Right forelimb (tissue), 1 donor: ENCODE measurements at places on chromosomes 11 and 22.

- DNase-seq = no peak
Measured at GRCh38 chr11:32196137-32196536, 105.3 kb downstream of the RCN1 start.

DNA sequence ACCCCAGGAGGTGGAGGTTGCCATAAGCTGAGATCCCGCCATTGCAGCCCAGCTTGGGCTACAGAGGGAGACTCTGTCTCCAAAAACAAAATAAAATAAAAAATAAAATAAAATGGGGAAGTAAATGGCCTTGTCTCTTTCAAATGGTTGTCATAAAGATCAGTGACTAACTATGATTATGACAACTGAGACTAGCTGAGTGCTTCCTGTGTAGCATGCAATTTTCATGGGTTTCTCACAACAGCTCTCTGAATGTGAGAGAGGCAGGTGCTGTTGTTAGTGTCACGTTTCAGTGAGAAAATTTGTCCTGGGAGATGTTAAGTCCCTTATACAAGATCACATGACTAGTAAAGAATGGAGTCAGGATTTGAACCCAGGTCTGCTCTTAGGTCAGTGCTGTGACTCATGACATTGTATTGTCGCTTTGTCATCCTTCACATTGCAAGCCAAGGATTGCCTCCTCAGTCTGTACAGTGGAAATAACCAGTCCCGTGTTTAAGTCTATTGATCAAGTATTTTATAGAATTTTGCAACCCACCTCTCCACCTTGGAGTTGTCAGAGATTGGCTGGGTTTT is 163.3 kb upstream of the CCDC90B start:
- DNase-seq = no peak

- no peak for DNase-seq
Measured at GRCh38 chr22:39947220-39948216, 12.7 kb upstream of the TMA7B start.

DNA sequence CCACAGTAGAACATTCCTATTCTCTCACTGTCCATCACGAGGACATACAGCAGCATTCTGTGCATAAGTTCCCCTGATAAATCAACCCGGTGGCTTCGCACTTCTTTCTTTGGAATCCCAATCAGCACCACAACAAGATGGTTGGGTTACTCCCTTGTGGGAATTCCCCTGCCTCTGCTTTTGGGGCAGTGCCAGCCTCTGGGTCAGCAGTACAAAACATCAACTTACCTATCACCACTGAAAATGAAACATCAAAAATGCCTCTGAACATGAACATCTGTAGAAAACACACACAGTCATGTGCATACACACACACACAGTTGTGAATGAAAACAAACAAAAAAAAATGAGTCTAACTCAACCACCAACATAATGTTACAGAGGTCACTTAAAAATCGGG is 79.3 kb downstream of the KCNA4 start:
- DNase-seq = no peak

DNA sequence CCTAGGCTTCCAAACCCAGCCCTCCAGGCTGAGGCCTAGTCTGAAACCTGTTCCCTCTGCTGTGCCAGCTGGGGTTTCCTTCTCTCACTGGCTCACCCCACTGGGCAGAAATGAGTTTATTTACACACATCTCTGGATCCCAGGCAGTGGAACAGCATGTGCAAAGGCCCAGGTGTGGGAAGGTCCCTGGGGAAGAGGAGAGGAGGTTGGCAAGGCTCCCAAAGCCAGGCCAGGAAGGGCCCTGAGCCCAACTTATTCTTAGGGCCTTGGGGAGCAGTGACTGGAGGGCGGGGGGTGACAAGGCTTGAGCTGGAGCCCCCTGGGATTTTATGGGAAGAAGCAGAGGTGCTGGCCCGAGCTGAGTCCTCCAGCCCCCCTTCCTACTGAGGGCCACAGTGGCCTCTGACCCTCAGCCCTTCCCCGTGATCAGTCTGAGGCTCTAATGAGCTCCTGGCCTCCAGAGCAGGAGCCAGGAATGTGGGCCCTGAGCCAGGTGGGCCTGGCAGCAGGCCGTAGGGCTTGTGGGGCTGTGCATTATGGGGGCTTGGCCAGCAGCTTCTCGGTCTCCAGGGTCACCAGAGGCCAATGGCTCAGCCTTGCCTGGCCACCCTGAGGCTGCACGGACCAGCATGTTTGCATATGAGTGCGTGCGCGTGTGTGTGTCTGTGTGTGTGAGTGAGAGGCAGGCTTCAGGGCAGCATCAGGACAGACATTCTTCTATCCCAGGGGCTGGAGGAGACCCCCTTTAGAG is 2.9 kb downstream of the MYO7A start:
- DNase-seq = no peak

GRCh38 chr11:57779276-57779675 is 17.7 kb downstream of the CTNND1 start:
- DNase-seq = no peak

DNA sequence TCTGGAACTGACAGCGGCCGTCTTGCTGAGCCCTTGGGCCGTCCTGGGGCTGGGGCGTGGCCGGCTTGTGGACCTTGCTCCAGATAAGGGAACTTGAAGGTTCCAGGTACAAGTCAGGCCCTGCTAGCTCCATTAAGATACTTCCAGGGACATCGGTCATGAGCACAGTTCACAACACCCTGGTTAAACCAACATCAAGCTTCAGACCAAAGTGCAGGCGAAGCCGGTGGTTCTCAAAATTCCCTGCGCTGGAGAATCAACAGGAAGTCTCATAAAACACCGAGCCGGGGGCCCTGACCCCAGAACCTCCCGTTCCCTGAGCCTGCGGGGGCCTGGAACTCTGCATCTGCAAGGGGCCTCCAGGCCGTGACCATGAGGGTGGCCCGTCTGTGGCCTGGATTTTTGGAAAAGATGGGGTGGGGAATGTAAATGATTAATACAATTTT is 1043.8 kb downstream of the BRD1 start:
- DNase-seq = no peak

DNA sequence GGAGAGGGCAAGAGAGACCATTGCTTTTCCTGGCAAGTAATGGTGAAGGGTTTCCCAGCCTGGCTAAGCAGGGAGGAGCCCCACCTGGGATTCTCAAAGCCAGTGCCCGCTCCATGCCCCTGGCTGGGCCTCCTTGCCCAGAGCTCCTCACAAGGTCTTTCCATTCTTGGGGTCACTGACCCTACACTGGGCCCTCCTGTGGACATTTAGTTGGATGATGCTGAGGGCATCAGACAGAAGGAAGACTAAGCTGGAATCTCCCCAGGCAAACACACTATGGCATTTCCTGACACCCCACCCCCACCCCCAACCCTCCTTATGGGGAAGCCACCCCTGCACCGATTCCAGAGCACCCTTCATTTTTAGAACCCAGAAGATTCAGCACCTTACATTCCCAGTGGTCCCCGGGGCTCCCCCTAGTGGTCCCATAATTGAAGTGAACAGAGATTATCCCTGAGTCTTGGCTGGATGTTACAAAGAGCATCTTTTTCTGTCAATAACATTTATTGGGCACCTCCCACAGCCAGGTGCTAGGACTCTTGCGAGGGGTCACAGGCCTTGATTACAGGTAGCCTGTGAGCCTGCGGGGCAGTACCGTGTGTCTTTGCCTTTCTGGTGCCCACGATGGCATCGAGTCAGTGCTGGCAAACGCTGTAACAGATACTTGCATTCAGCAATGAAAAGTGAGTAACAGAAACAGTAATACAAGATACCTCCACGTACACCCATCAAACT is 548.5 kb downstream of the BUD13 start:
- DNase-seq = no peak

DNA sequence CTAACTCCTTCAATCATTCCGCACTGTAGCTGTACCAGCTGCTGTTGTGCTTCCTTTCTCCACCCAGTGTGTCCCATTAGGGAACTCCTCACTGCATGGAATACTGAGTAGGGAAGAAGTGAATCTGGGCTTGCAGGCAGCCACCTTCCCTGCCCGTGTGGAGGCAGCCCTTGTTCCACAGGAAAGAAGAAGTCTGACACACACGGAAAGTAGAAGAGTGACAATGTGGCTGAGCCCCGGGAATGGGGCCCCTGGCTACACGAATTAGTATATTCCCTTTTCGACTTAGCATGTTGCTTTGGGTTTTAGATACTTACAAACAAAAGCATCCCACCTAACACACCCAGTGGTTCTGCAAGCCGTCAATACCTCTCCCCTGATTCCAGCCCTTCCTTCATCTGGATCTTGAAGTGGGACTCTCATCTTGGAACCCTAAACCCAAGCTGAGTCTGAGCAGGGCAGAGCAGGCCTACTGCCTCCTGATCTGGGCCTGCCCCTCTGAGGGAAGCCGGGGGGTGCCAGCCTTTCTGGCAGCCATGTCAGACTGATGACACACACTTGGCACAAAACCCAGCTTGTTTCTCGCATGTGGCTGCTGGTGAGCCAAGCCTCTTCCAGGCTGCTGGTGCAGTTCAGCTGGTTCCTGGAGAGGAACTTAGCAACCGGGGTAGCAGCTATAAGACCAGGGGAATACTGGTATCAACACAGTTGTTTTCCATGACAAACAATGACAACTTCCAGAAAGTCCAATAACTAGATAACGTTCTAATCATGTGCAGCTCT is 71.6 kb downstream of the C11orf58 start:
- no peak for DNase-seq

DNA sequence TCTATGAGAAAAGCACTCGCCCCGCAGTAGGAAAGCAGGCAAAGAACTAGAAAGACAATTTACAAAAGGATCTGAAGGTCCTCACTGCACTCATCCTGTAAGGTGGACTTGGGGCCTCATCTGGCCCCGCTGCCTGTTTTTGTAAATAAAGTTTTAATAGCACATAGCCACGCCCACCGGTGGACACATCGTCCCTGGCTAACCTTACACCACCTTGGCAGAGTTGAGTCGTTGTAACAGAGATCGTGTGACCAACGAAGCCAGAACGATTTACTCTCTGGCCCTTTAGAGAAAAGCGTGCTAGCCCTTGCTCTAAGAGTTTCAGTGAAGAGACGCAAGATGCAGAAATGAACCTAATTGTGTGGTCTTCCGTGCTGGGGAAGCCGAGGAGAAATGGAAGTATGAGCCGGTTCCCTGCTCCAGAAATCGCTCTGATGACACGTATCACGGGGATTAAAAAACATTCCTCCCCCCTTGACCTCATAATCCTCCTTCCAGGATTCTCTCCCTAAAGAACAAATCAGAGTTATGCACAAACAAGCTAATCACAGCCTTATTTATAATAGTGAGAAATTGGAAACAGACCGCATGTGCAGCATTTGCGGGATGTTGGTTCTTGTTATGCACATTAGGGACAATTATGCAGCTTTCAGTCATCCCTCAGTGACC is 80.1 kb downstream of the CDKN1C start:
- no peak for DNase-seq

DNA sequence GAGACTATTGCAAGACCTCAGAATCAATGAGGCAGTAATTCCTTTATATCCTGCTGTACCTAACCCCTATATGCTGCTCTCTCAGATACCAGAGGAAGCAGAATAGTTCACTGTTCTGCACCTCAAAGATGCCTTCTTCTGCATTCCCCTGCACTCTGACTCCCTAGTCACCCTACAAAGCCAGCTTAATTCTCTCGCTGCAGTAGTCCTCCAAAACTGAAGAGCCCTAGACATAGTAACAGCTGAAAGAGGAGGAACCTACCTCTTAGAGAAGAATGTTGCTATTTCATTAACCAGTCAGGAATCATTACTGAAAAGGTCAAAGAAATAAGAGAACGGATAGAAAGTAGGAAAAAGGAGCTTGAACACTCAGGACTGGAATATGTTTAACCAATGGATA is 49.3 kb downstream of the PRSS23 start:
- no peak for DNase-seq

DNA sequence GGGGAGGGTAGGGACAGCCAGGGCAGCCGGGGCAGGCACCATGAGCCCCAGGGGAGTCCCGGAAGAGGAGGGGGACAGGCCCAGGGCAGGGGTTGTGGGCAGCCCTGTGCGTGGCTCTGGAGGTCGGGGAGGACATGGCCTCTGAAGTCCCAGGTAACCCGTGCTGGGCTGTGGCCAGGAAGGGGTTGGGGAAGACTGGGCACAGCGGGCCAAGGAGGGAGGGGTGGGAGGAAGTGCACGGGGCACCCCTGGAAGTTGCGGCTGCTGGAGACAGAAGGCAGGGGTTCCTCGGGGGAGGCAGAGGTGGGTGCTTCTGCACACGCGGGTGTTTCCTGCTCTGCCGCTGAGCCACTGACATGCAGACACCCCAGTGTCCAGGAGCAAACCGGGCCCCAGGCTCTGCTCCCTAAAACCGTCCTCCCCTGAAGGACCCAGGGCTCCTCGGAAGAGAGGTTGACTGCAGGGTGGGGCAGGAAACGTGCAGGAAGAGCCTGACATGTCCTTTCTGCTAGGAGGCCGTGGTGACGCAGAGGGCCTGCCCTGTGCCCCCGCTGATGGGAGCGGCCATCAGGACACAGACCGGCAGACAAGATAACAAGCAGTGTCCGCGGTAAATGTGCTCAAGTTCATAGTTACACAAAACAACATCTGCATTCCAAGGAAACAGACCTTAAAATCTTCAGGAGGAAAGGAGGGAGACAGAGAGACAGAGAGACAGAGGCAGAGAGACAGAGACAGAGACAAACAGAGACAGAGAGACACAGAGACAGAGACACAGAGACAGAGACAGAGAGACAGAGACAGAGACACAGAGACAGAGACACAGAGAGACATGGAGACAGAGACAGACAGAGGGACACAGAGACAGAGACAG is 5.7 kb downstream of the TNNI2 start:
- no peak for DNase-seq

DNA sequence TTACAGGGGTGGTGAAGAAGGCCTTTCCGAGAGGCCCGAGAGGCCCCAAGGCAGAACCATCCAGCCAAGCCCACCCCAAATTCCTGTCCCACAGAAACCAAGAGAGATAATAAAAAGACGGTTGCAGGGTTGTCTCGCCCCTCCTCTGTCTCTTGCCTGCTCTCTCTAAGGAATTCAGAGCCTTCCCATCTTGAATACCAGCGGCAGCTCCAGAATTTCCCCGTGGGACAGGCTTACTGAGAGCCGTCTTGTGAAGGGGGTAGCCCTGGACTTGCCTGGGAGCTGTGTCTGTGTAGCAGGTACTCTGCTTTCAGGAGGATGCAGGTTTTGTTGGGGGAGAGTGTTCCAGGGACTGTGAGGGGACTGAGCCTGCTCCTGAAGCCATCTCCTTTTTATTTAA is 9.6 kb upstream of the EIF3D start:
- no peak for DNase-seq

- no peak for DNase-seq
Measured at GRCh38 chr11:44506375-44507016, 59.0 kb upstream of the CD82 start.

- no peak for DNase-seq
Measured at GRCh38 chr11:127105593-127106541, 105.3 kb upstream of the KIRREL3 start.
